ENCODE measurements at places on chromosomes 7 and 10. TPM values are rescaled to one million over a fixed set of nuclear protein-coding genes. Genes with fewer than 3 reads are reported as not detected.

PLXDC2 gene
- 50.4 TPM for total RNA-seq

CHAT gene
- not detected for total RNA-seq

ZNF398 gene
- 23.7 TPM for total RNA-seq

TBATA gene
- 1.5 TPM for total RNA-seq

OPALIN gene
- total RNA-seq: not detected

HOXA2 gene
- 2.4 TPM for total RNA-seq

CHST12 gene
- total RNA-seq: 31.3 TPM

UPK3B gene
- total RNA-seq: 1.9 TPM

Measured in spleen (tissue), 13 donors.